Type B pancreatic cell (in vitro differentiated cells): ENCODE measurements at places on chromosomes 7 and 10. TPM values are rescaled to one million over a fixed set of nuclear protein-coding genes. Genes with fewer than 3 reads are reported as not detected.

Gene LRRN3
- 4.9 and 12.9 TPM in 2 replicates for total RNA-seq

Gene PLPP4
- 1.3 and 4.4 TPM in 2 replicates for total RNA-seq

DNA sequence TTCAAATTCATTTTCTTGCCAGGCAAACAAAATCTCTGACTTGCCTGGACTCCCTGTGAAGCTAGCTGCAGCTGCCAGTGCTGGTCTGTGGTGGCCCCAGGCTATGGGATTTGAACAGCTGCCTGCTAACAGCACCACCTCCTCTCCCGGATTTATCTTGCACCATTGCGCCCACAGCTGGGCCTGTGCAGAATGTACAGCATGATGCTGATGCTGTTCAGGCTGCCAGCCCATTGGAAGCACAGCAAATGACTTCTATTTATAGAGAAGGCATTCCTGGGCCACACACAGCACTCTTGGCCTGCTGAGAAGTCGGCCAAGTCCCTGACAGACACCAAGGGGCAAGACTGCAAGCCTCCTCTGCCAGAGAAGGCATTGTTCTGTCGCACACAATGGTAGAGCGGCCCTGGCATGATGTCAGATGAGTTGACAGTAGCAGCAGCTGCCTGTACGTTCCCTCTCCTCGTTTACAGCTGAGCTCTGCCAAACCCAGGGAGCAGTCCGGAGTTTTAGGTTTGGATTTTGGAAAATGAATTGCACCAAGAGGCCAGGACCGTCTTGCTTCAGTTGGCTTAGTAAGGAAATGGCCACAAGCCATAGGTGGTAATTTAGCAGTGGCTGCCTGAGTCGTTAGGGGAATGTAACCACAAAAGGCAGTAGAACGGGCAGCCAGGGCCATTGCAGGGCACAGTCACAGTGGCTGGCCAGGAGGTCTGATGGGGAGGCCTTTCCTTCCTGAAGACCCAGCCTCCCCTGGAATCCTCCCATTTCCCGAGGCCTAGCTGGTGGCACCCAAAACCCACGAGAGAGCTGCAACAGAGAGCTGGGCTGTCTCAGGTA lies 38.5 kb downstream of the MTURN start:
- DNase-seq = no peak

- DNase-seq = no peak
These were observed 31.0 kb downstream of the PRSS2 start for GRCh38 chr7:142801601-142802295.

Gene NEURL1
- 38.3 and 102 TPM in 2 replicates for total RNA-seq

DNA sequence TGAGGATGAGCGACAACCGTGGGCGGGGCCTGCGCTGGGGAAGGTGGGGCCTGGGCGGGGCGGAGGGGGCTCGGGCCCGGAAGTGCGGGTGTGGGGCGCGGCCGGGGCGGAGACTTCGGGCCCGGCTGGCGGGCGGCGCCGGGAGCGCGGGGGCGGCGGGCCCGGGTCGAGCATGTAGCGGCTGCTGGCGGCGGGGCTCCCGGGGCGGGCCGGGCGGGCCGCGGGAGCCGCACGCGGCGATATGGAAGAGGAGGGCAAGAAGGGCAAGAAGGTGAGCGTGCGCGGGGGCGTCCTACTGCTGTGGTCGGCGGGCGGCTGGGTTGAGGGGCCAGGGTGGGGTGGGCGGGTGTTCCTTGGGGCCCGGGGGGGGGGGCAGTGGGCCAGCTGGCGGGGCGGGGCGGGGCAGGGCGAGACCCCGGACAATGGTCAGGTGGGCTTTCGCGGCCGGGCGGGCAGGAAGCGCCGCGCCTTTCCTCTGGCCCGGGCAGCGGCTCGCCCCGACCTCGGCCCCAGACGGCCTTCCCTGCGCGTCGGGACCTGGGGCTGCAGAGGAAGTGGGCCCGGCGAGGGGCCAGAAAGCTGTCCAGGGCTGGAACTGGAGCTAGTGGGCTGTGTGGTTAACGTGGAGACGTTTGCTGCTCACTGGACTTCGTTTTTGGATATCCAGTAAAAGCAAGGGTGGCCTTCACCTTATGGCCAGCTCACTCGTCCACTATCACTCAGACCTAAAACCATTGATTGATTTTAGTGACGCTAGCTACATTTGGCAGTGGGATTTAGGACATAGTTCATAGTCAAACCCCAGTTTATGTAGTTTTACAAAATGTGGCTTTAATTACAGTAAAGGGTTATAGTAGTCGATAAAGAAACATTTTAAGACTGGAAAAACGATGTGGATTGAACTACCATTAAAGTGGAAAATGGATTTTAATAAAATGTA lies at the start of gene CCM2:
TSS of gene CCM2 (plus strand) at position 109 of the 940 bp plus-strand sequence. CDS start at position 242, 133 bp downstream.
- DNase-seq = peak; percentile 77

Gene CPA1
- 0.41 TPM in 1 of 2 replicates, not detected in the other for total RNA-seq

Gene TEX47
- not detected in 2 replicates for total RNA-seq

- DNase-seq = no peak
These were observed 59.0 kb upstream of the FGL2 start for GRCh38 chr7:77258593-77258992.

Gene GNGT1
- total RNA-seq = 0.14 TPM in 1 of 2 replicates, not detected in the other

Gene KLF14
- total RNA-seq = 0.55 and 0.94 TPM in 2 replicates

GRCh38 chr7:80871228-80871627 lies 47.6 kb downstream of the SEMA3C start:
- no peak for DNase-seq

DNA sequence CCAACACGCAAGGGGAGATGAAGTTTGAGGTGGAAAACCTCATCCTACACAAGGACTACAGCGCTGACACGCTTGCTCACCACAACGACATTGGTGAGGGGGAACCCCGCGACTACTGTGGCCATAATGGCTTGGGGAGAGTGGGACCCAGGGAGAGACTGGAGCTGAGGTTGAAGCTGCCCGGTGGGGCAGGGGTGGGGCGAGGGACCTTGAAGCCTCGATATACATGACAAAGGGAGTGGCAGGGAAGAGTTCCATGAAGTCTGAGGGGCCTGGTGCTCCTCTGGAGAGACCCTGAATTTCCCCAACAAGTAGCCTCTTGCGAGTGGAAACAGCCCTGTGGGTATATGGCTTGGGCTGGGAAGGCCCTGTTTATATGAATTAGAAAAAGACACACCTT lies 3.1 kb downstream of the PLAU start:
- no peak for DNase-seq
